CD4-positive, alpha-beta T cell treated with Interleukin-1 beta for 1 hour (primary cell): ENCODE measurements at places on chromosomes 7 and 10.

DNA sequence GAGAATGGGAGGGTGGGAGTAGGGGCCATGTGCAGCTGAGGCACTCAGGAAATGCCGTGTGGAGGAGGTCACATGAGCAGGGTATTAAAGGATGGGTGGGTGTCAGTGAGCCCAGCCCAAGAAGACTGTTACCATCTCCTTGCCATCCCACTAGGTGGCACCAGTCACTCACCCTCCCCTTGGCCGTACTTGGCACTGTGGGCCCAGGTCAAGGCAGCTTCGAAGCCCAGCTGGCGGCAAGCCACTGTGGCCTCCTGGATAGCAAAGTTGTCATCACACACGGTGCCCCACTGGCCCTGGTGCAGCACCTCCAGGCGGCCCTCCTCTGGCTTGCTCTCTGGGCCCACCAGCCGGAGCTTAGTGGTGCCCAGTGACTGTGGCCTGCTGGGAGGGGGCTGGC, 5.4 kb downstream of the LOXL4 start:
- peak; percentile 27 for DNase-seq

GRCh38 chr10:54958844-54959243, 157.8 kb upstream of the PCDH15 start:
- no peak for DNase-seq

DNA sequence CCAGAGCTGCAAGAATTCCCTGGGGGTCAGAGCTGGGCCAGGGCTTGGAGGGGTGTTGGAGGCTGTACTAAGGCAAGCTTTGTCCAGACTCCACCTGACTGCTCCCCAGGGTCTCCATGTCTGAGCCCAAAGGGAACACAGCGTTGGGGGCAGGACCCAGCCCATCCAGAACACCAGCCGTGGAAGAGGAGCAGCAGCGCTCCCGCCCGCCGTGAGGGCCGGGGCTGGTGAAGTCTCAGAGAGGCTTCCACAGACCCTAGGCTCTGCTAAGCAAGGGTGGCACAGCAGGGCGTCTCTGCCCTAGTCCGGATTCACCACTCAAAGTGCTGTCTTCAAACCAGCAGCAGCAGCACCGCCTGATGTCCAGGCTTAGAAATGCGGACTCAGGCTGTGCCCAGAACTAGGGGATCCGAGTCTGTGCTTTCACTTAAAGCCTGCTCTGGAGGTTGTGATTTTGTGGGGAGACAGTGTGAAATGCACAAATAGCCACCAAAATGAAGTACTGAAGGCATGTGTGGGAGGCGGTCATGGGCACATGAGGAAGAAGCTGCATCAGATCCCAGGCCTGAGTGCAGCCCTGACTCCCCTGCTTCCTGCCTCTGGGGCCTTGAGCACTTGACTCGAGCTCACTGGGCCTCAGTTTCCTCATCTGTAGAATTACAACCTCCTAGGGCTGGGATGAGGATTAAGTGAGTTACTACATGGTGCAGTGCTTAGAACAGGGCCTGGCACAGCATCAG, 16.6 kb upstream of the AQP1 start:
- no peak for DNase-seq

DNA sequence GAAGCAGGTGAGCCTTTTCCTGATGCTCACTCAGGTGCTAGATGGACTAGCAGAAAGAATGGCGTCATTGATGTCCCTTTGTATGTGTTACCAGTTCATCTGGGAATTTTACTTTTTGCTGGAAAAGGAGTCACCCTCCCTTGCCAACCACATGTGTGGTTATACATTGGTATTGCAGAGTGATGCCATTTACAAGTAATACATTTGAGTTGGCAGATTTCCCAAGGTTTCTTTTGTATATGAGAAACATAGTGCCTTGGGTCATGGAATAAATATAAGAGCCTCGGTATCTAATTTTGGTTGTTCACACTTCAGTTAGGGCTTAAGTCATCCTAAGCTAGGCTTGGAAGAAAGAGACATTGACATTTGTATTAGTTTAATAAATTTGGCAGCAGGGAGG, 10.4 kb upstream of the ATXN7L1 start:
- DNase-seq, result no peak

GRCh38 chr10:114638821-114639625, 19.1 kb downstream of the ABLIM1 start:
- DNase-seq, result no peak
